ENCODE measurements at places on chromosomes 13 and 19. TPM values are rescaled to one million over a fixed set of nuclear protein-coding genes. Genes with fewer than 3 reads are reported as not detected.

Gene FFAR1
- not detected for total RNA-seq

- no peak for DNase-seq
Observed at GRCh38 chr13:106874323-106874722, 306.4 kb upstream of the ARGLU1 start.

GRCh38 chr19:1374250-1374577 is 9.5 kb upstream of the NDUFS7 start:
- DNase-seq = peak; percentile 46

DNA sequence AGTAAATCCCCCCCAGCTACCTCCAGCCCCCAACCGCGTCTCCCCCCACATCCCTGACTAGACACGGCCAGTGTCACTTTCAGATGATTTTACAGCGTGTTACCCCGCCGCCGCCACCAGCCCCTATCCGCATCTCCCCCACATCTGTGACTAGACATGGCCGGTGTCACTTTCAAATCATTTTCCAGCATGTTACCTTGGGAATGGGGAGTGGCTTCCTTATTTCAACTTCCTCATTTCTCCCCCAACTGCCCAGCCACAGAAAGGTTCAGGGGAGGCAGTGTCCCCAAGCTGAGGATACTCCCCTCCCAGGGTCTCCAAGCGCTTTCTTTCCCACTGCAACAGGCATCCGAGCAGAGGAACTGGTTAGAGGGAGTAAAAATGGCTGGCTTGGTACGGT is 18.4 kb downstream of the ADGRL1 start:
- no peak for DNase-seq

DNA sequence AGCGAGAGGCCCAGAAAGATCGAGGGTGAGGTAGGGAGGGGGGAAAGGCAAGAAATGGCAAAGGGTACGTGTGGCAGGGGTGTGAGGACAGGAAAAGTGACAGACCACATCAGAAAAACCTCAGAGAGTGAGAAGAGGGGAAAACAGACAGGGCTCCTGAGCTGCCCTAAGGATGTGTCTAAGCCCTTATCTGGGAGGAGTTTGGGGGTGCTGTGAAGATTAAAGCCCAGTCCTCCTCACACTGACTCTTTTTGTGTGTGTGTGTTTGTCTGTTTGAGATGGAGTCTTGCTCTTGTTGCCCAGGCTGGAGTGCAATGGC is 703 bp upstream of the PTH2 start:
- no peak for DNase-seq

- DNase-seq = no peak
Observed at GRCh38 chr13:110511509-110512181, 49.9 kb downstream of the RAB20 start.

- no peak for DNase-seq
Observed at GRCh38 chr19:10887616-10888367, 16.4 kb downstream of the CARM1 start.

DNA sequence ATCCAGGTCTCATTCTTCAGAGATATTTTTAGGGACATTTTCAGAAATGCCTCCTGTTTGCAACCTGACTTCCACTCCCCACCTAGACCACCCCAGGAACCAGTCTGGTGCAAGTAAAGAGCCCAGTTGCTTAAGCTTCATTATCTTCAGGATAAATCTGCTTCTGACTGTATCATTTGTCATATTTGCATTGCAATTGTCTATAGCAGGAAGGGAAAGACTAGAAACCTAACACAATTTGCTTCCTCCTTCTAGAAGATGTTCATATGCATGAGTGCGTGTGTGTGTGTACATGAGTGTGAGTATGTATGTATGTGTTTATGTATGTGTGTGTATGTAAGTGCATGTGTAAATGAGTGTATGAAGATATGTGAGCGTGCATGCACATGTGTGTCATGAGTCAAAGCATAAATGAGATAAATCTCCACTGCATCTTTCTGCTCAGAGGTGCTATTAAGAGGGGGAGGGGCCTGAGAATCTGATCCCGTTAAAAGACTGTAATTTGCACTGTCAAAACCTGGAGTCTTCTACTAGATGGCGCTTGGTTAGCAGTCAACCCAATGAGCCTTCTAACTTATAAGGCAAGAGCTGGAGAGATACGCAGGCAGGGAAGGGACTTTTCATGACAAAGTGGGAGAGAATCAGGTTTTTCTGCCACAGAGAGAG is 178.8 kb upstream of the KL start:
- DNase-seq = no peak

DNA sequence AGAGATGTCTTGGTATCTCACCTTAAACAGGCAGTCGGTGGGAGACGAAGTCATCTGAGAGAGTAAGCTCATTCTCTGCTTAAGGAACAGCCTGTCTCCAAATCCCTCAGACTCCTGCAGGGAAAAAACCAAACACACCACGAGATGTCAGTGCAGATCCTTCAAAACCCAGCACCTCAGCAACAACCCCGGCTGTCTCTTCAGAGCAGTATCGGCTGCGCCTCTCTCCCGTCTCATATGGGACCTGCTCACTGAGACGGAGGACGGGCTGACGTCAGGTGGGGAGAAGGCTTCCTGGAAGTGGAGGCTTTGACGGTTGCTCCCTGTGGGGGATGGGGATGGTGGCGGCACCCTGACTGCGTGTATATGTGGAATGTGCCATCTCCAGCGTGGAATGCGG is 43.6 kb downstream of the ANKRD27 start:
- DNase-seq = no peak

GRCh38 chr13:111423168-111423785 is 102.8 kb downstream of the TEX29 start:
- no peak for DNase-seq

All from left ventricle myocardium inferior (tissue), 1 donor.